ENCODE measurements at places on chromosomes 12 and 14.

GRCh38 chr12:27424631-27425230 is 21.8 kb upstream of the SMCO2 start:
- DNase-seq = no peak

- peak; percentile 40 for DNase-seq
Measured at GRCh38 chr12:121590476-121591143, 9.8 kb upstream of the KDM2B start.

DNA sequence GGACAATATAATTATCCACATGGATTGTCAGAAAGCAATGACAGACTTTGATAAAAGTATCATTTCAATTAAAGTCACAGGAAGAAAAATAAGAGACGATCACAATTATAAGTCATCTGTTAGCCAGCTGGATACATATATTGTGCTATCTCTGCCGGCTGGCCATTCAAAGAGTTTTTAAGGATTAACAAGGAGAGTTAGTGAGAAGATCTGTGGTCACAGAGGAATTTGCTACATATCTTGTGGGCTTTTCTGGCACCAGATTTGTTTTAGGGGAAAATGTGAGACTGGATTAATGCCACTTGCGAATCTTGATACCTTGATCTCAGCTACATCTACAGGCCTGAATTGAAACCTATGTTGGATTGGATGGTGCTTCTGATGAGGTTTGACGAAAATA is 90.9 kb upstream of the MANSC4 start:
- DNase-seq = no peak

DNA sequence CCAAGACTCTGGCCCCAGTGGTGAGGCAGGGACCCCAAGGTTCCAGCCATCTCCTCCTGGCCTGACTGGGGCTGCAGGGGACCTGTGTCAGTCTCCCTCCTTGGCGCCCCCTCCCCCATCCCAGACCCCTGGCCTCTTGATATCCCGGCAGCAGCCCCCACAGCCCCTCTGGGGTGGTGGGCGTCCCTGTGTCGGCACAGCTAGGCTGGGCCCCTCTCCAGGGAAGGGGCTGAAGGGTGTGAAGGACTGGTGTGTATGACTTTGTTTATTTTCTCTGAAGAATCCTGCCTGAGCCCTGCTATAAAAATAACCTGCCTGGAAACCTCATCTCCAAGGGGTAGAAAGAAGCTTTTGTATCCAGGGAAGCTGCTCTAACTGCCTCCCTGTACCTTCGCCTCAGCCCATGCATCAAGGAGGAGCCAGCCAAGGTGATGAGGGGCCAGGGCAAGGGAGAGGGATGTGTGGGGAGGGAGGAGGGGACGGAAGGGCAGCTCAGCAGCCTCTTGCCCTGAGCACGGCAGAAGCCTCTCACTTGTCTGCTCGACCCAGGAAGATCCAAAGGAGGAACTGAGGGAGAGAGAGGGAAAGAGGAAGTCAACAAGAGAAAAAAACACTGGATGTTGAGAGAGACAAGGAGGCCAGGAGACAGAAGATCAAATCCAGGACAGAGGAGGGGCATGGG is 25.4 kb upstream of the COL2A1 start:
- no peak for DNase-seq

GRCh38 chr14:69354383-69355153 is 43.5 kb downstream of the ERH start:
- DNase-seq = peak; percentile 36

DNA sequence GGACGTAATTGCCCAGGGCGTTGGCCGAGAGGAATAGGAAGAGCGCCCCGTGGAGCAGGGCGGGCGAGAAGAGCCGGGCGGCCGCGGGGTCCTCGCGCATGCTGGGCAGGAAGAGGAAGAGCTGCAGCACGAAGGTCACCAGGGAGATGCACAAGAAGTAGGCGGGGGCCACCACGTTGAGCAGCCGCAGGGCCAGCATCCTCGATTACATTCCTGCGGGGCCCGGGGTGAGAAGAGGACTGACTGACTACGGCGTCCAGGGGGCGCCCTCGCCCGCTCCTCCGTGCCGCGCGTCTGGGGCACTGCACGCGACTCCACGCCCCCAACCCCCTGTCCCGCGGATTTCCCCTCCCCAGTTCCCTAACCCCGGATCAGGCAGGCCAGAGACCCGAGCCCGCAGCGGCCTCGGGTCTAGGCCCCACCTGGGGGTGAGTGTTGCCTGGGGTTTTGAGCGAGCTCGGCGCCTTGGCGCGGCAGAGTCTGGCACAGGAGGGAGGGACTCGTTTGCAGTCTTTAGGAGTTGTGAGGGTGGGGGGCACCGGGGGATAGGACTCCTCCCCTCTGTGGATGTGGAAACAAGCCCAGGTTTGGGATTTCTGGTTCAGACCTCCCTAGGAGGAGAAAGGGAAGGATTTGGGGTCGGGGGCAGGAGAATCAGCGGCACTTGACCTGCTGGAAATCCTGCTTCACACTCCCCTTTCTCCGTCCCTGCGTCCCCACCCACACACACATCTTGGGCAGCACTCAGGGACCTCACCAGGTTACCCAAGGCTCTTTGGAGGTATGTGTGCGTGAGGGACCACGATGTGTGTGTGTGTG is 1.8 kb downstream of the ZDHHC22 start:
- no peak for DNase-seq

DNA sequence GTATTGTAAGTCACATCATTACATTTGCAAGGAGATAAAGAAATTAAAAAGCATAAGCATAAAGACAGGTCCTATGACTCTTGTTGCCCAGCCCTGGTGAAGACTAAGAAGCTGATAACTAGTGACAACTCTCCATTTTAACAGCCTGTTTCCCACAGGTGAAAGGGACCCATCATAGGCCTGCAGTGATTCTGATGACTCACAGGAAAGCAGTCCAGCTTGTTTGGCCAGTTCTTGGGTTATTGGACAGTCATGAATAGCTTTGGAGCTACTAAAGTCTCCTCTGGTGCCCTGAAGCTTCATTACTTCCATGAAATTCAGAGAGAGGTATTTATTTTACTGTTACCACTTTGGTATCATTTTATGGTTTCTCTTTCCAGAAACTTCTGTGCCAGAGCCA is 55.5 kb upstream of the DYRK2 start:
- DNase-seq = no peak

GRCh38 chr12:115259968-115260747 is 576.2 kb upstream of the TBX3 start:
- DNase-seq = no peak

DNA sequence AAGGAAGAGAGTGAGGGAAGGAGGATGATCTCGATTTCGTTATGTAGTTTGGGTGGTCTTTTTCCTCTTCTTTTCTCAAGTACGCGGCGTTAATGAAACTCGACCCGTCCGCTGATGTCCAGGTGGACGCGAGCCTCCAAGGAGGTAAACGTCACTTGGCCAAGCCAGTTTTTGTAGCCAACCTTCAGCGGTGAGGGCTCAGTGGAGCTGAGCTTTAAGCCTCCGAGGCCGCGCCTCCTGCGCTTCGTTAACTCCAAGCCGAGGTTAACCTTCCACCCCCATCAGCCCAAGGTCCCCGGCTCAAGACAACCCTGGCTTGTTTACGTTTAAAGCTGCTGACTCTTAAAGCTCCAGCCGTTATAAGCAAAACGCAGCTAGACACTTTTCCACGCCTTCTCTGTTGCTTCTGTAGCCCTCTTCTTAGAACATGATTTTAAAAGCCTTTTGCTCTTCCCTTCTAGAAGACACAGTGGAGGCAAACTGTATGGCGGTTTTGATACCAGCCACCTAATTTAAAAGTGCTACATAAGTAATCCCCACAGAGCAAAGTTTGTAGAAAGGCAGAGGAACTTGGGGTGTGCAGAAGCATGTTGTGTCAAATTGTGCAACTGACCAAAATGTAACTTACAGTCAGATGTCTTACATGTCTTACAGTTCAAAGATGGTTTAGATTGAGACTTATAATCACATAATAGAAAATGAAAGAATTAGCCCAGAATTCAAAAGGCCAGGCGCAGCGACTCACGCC is 923 bp upstream of the ITPR2 start:
- DNase-seq = peak; percentile 11

- no peak for DNase-seq
Measured at GRCh38 chr14:41642367-41642766, 35.7 kb downstream of the LRFN5 start.

DNA sequence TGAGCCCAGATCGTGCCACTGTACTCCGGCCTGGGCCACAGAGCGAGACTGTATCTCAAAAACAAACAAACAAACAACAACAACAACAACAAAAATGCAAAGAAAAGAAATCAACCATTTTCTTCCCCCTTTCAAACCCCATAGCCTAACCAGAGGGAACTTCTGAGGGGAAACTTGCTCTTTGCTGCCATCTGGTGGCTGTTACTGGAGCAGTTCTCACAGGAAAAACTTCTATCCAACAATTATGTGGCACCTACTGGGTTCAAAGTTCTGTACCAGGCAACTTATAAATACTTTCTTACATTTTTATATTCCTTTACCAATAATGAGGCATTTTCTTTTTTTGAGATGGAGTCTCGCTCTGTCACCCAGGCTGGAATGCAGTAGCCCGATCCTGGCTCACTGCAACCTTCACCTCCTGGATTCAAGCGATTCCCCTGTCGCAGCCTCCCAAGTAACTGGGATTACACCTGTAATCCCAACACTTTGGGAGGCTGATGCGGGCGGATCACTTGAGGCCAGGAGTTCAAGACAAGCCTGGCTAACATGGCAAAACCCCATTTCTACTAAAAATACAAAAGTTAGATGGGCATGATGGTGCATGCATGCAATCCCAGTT is 50.9 kb upstream of the BICDL1 start:
- peak; percentile 45 for DNase-seq

DNA sequence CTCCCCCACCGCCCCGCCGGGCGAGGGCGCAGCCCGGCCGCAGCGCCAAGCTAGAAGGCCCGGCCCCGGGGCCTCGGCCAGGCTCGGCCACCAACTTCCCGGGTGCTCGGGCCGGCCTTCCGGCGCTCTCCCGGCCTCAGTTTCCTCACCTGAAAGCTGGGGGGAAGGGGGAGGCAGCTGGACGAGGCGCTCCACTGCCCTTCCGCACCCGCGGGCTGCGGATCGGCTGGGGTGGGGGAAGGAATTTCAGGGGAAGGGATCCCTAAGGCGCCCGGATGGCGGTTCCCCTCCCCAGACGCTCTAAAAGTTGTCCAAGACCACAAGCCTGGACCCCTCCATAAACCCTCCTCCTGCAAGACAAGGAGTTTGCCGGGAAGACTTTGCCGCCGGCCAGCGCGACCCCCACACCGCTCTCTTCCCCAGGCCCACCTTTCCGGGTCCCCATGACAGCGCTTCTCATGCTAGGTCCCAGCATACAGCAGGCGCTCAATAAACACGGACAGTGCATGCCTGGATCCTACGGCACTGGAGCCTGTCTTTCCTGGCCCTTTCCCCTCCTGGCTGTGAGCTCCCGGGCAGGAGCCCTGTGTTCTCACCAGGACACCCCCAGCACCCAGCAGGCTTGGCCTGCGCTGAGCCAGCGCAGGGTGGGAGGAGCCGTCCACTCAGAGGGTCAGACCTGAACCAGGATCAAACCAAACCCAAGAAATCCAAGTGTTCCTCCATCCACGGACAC is 18.1 kb downstream of the BEGAIN start:
- no peak for DNase-seq

- no peak for DNase-seq
Measured at GRCh38 chr12:16605642-16606116, 283 bp downstream of the LMO3 start.

DNA sequence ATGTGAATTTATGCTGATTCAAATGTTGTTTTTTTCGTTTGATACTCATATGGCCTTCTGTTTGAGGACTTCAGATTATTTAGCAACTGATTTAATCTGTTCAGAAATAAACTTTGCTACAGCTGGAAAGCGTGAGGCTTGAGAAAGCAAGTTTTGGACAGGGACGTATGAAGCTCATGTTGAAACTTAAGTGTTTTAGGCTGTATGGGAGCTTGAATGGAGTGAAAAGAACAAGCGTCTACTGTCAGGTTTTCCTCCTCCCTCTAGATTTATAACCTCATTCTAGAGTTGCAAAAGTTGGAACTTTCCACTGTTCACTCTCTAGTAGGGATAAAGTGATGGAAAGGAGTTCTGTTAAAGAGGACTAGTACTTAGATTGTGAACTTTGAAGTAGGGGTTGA is 1.0 kb downstream of the PRPF39 start:
- no peak for DNase-seq

DNA sequence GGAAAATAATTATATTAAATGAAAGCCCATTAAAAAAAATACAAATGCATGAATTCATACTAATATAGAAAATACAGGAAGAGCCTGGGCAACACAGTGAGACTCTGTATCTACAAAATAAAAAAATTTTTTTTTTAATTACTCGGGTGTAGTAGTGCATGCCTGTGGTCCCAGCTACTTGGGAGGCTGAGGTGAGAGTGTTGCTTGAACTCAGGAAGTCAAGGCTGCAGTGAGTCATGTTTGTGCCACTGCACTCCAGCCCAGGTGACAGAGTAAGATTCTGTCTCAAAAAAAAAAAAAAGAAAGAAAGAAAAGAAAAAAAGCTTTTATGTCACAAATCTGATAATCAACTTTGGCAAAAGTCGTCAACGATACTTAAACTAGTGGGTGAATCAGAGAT is 80.6 kb upstream of the PLEKHA5 start:
- no peak for DNase-seq

DNA sequence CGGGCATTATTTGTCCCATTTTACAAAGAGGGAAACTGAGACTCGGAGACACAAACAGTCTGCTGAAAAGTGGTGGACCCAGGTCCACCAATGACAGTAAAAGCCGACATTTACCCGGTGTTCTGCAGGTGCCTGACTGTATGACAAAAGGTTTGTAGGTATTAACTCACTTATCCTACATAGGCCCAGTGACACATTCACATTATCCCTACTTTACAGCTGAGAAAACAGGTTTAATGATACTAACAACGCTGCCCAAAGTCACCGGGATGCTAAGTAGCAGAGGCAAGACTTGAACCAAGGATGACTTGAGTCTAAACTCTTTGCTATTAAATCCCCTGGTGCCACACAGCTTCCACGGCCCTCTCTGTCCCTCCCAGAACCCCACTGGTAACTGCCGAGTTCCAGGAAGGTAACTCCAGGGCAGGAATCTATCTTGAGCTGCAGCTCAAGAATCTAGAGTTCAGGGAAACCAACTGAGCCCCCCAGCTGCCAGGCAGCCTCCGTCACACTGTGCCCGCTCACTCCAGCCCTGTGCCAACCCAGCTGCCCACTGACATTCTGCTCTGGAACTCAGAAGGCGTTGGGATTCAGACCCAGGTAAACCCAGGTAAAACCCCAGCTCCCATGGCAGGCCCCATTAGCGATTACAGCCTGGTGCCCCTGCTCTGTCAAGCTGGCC is 33.7 kb downstream of the SYNE3 start:
- no peak for DNase-seq

All from stimulated activated CD8-positive, alpha-beta memory T cell treated with anti-CD3 and anti-CD28 coated beads, Interleukin-4, amount 100 ng/mL, for 24 hours (primary cell).